ENCODE measurements at places on chromosomes 6 and 20. TPM values are rescaled to one million over a fixed set of nuclear protein-coding genes. Genes with fewer than 3 reads are reported as not detected.

GRCh38 chr6:134410541-134410940 is 92.6 kb upstream of the SGK1 start:
- H3K36me3 ChIP-seq: no peaks in the 10 kb centered on the region
- H3K27ac ChIP-seq: no peak overlapping the region
- no peak for DNase-seq

DNA sequence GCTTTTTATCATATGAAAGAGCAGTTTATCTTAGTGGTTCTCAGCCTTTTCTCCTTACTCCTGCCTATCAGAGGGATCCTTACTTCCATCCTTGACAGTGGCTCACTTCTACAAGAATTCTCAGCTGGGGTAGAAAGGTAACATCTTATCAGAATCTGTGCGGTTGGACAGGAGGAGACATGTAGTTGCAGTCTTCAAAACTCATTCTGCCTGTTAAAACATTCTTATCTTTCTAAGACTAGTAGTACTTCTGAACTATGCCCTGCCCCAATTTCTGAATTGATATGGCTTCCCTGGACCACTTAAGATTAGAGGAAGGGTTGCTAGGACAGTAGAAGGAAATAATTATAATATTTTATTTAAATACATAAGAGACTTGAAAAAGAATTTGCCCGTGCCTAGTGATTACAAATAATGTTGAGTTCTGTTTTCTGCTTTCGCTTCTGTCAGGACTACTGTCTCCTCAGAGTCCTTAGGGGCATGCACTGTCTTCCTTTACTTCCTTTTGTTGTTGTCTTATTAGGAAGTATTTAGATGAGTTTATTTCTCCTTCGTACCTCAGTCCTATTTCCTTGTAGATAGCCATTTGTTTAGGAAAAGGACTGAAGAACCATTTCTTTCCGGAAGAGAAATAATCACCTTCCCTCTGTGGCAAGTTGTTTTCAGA is 24.9 kb downstream of the BLTP3A start:
- no peaks in the 10 kb centered on the region for H3K27me3 ChIP-seq
- no peaks in the 10 kb centered on the region for H3K36me3 ChIP-seq
- no peak for DNase-seq
- no peaks in the 10 kb centered on the region for H3K4me1 ChIP-seq
- no peak overlapping the region for H3K27ac ChIP-seq

The MUC21 gene
- not detected for total RNA-seq

DNA sequence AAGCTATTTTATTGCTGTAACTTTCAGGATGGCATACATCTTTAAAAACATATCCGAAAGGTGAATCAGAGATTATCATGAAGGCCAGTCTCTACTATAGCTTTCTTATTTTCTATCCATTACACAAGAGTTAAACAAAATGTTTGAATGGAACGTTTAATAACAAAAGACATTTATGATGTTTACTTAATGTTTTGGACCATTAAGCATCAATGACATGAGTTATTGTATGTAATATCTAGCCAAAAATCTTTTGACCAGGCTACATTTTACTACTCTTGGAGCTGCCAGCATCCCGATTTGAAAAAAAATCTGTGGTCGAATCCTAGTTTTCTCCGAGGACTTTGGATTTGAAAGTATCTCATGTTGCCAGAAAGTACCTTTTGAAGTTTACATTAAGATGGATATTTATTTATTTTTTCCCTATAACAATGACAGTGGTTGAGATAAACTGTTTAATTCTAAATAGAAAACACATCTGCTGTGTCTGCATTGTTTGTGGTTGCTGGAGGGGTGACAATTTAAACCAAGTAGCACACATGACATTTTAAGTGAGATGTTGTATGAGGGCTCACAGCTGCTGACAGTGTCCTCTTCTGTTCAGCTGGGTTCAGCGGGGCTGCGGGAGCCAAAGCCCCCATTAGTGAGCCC is 293.7 kb upstream of the TCF21 start:
- H3K36me3 ChIP-seq: no peaks in the 10 kb centered on the region
- H3K4me3 ChIP-seq: no peak overlapping the region
- no peaks in the 10 kb centered on the region for H3K4me1 ChIP-seq
- DNase-seq: no peak

GRCh38 chr6:57254055-57254717 is 32.1 kb upstream of the RAB23 start:
- H3K4me1 ChIP-seq: no peaks in the 10 kb centered on the region
- no peaks in the 10 kb centered on the region for H3K27me3 ChIP-seq
- no peak for DNase-seq
- H3K4me3 ChIP-seq: no peak overlapping the region

The ULBP1 gene
- total RNA-seq: 0.29 TPM

DNA sequence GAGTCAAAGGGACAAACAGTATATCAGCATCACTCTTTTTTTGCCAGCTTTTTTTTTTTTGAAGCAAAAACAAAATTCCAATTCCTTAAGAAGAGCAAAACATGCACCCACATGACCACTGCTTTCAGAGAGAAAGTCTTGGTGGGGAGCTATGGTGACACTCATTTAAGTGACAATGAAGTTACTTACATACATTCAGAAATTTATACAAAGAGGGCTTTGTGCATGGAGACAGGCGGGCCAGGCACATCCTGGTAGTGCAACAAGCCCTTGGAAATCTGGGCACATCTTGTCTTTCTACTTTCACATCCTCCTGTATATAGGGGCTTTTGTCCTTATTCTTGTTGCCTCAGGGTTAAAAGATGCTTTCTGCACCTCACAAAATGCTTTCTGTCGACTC is 55.9 kb downstream of the IL22RA2 start:
- no peaks in the 10 kb centered on the region for H3K27me3 ChIP-seq
- H3K27ac ChIP-seq: peak overlapping the region; percentile 54
- H3K4me3 ChIP-seq: no peak overlapping the region
- no peak for DNase-seq

The NTSR1 gene
- total RNA-seq: not detected

The SMLR1 gene
- not detected for total RNA-seq

DNA sequence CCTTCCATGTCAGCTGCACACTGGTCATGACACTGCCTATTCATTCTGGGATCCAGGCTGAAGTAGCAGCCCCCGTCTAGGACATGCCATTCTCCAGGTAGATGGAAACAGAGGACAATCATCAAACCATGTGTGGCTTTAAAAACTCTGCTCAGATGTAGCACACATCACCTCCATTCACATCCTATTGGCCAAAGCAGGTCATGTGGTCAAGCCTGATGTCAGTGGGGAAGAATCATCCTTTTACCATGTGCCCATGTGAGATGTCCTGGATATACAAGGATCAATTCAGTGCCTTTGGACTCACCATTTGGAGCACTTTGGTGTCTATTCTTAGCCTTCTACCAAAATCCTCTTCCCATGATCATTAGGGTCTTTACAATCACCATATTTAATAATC is 99.5 kb downstream of the CDC5L start:
- H3K27me3 ChIP-seq: no peaks in the 10 kb centered on the region
- no peak overlapping the region for H3K27ac ChIP-seq

The TPD52L1 gene
- 27.2 TPM for total RNA-seq

DNA sequence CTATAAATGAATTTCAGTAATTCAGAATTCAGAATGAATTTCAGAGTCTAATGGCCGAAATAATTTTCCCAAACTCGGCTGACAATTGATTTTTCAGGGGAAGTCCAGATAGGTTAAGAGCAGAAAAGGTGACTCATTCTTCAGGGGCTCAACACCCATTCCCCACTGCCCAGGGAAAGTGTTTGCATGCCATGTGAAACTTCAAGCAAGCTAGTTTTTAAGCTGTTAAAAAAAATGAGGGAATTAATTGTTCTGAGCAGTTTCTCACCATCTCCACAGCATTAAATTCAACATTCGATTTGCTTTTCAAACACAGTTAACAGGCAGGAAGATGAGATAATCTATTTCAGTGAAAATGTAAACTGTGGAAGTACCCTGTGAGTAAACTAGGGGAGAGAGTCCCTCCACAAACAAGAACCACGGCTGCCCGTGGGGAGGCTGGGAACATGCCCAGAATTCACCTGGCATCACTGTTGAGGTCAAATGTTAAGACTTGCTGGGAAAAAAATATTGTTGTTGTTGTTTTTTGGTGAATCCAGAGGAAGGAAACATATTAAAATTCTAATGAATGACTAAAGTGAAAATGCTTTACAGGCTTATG is 650.8 kb upstream of the AGPAT4 start:
- H3K27ac ChIP-seq: no peak overlapping the region
- no peaks in the 10 kb centered on the region for H3K27me3 ChIP-seq
- H3K4me1 ChIP-seq: no peaks in the 10 kb centered on the region

- H3K4me3 ChIP-seq: no peak overlapping the region
- DNase-seq: no peak
- no peaks in the 10 kb centered on the region for H3K4me1 ChIP-seq
- no peaks in the 10 kb centered on the region for H3K27me3 ChIP-seq
These were observed 46.3 kb downstream of the FAM83B start for GRCh38 chr6:54892831-54893230.

DNA sequence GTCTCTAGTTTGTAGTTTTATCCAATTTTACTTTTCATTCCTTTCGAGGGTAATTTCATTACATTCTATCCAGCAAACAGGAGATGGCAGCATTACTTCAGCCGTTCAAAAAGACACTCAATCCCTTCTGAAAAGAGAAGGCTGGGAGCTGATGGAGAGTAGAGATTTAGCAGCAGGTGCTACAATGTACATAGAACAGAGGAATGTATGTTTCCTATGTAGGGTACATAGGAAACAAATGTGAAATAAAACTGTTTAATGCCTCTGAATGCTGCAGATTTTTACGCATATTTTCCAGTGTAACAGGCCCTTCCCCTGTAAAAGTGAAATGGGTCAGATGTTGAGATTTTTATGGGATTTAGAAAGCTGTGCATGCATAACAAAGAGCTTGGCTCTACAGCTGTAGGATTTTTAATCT is 16.0 kb downstream of the RPS12 start:
- no peak for DNase-seq
- H3K4me3 ChIP-seq: no peak overlapping the region
- H3K27me3 ChIP-seq: no peaks in the 10 kb centered on the region
- H3K27ac ChIP-seq: no peak overlapping the region
- H3K4me1 ChIP-seq: no peaks in the 10 kb centered on the region

The FAM110A gene
- total RNA-seq: 18.9 TPM

GRCh38 chr6:167739721-167740475 is 86.8 kb upstream of the AFDN start:
- no peak for DNase-seq
- H3K4me3 ChIP-seq: no peak overlapping the region
- no peak overlapping the region for H3K27ac ChIP-seq
- H3K27me3 ChIP-seq: no peaks in the 10 kb centered on the region
- H3K36me3 ChIP-seq: no peaks in the 10 kb centered on the region

The SLC52A3 gene
- 7.2 TPM for total RNA-seq

The TUBB2A gene
- total RNA-seq: 27.8 TPM

GRCh38 chr6:64280569-64280968 is 645.0 kb downstream of the PHF3 start:
- no peaks in the 10 kb centered on the region for H3K4me1 ChIP-seq
- no peaks in the 10 kb centered on the region for H3K27me3 ChIP-seq
- no peak overlapping the region for H3K27ac ChIP-seq
- no peak overlapping the region for H3K4me3 ChIP-seq

DNA sequence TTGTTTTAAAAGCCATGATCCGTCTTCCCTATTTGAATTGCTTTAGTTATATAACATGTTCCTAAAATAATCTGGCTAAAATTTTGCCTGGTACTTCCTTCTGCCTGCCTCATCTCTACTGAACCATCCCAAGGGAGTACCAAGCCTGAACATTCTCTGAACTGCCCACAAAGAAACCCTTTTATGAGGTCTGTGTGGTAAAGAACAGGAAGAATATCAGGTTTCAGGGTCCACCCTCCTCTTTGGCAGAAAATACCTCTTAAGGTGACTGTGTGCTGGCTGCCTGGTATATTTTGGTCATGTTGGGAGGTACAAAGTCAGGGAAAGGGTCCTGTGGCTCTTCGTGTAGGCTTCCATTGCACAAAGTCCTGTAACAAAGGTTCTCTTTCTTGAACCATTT is 574.1 kb upstream of the CHD6 start:
- no peaks in the 10 kb centered on the region for H3K27me3 ChIP-seq
- H3K4me1 ChIP-seq: no peaks in the 10 kb centered on the region
- H3K27ac ChIP-seq: no peak overlapping the region
- DNase-seq: no peak
- no peaks in the 10 kb centered on the region for H3K36me3 ChIP-seq

The RAET1E gene
- 2.0 TPM for total RNA-seq

The WFDC12 gene
- not detected for total RNA-seq

DNA sequence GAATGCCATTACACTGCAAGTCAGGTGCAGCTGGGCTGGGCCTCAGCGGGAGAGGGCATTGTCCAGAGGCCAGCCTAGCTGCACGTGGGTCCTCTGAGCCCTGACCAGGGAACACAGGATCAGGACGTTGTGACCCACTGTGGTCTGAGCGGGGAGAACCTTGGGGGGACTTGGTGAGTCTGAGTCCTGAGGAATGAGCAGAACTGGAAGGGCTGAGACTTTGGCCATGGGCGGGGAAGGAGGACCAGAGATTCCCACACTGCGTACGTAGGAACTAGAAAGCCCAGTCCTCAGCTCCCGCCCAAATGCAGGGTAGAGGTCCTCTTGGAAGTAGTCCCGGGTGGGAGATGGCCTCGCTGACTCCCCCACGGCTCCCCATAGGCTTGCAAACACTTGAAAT is 42.5 kb downstream of the GABRR2 start:
- H3K36me3 ChIP-seq: no peaks in the 10 kb centered on the region
- H3K4me1 ChIP-seq: no peaks in the 10 kb centered on the region
- H3K27me3 ChIP-seq: no peaks in the 10 kb centered on the region
- H3K27ac ChIP-seq: no peak overlapping the region

The GSTA1 gene
- total RNA-seq: 2.0 TPM

- H3K36me3 ChIP-seq: no peaks in the 10 kb centered on the region
- DNase-seq: no peak
- no peak overlapping the region for H3K27ac ChIP-seq
- H3K4me1 ChIP-seq: no peaks in the 10 kb centered on the region
- H3K27me3 ChIP-seq: no peaks in the 10 kb centered on the region
- no peak overlapping the region for H3K4me3 ChIP-seq
These were observed 7.3 kb downstream of the OARD1 start for GRCh38 chr6:41064841-41065240.

The RIPOR3 gene
- 4.5 TPM for total RNA-seq

GRCh38 chr20:38115205-38115604 is 49.9 kb downstream of the TGM2 start:
- H3K36me3 ChIP-seq: no peaks in the 10 kb centered on the region
- no peak overlapping the region for H3K27ac ChIP-seq
- no peak for DNase-seq
- no peaks in the 10 kb centered on the region for H3K27me3 ChIP-seq
- peaks cover 8% of the 10 kb centered on the region for H3K4me1 ChIP-seq

The DLL1 gene
- 3.8 TPM for total RNA-seq

The RFX6 gene
- total RNA-seq: not detected

The SLX4IP gene
- 6.9 TPM for total RNA-seq

DNA sequence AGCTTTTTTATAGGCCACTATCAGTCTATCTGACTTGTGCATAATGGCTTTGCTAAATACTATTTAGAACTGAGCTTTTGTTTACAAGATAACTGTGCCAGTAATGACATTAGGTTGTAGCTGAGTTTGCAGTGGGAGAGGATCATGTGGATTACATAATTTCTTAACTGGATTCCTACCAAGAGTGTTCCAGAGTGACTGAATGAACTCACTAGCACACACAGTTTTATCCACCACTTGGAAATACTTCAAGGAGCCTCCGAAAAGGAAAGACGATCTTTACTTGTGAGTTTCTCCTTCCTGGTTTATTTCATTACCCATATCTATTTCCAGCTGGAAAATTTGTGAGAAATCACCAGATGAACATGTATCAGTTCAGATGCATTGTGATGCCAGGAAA is 10.9 kb upstream of the SYNE1 start:
- no peak overlapping the region for H3K27ac ChIP-seq
- H3K36me3 ChIP-seq: no peaks in the 10 kb centered on the region
- DNase-seq: no peak

Measured in breast epithelium (tissue), 4 donors.